CD4-positive, alpha-beta T cell treated with Interleukin-10 for 1 hour (primary cell): ENCODE measurements at places on chromosomes 3 and 15.

GRCh38 chr3:100696161-100696560, 13.1 kb upstream of the TFG start:
- no peak for DNase-seq

DNA sequence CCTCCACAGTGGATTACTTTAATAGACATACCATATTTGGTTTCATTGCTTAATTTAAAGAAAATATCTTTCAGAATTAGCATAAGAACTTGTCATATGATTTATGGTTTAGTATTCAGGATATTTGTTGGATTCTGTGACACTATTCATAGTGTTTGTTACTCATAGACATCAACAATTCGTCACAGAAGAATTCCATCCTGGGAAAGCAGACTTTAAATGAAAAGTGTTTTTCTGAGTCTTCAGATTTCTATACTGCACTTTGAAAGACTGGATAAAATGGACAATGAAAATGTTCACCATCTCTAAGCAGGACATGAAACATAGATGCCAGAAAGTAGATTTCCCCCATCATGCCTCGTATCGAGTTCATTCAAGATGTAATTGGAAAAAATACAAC, 435.6 kb upstream of the ONECUT1 start:
- no peak for DNase-seq

GRCh38 chr15:51229907-51230330, 108.5 kb downstream of the CYP19A1 start:
- DNase-seq, result no peak

GRCh38 chr3:61719278-61719977, 158.1 kb downstream of the PTPRG start:
- no peak for DNase-seq

DNA sequence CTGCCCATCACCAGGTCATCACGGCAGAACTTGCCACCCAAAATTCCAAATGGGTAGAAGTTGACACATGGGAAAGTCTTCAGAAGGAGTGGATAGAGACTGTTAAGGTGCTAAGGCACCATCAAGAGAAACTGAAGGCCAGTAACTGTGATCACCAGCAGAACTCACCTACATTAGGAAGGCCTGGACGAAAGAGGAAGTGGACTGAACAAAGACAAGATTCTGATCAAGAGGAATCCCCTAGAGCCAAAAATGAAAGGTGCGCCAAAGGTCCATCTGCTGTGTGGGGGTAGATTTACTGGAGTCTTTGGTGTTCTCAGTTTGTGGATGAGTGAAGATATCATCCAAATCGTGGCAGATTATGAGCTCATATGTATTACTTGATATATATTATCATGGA, 46.3 kb upstream of the P3H2 start:
- no peak for DNase-seq

- no peak for DNase-seq
Measured at GRCh38 chr3:37607604-37608003, 254.1 kb upstream of the CTDSPL start.
